Activated CD8-positive, alpha-beta memory T cell treated with anti-CD3 and anti-CD28 coated beads, Interleukin-2, amount 50 U/mL, for 48 hours (primary cell): ENCODE measurements at places on chromosomes 3 and 15.

DNA sequence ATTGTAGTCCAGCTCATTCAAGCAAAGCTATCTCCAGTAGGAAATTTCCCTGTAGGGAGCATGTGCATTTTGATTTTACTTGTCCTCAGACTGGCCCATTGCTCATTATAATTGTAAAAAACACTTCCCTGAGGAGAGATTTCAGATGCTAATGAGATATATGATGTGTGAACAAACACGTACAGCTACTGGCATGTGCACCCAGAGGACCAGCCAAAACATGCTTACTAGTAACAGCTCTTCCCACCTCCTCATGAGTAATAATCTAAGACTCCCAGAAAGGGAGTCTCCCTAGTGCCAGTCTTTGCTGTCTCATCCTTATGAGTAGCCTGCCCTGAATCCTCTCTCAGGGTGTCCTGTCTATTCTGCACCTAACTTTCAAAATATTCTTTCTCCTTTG lies 43.4 kb downstream of the FBXO22 start:
- no peak for DNase-seq

DNA sequence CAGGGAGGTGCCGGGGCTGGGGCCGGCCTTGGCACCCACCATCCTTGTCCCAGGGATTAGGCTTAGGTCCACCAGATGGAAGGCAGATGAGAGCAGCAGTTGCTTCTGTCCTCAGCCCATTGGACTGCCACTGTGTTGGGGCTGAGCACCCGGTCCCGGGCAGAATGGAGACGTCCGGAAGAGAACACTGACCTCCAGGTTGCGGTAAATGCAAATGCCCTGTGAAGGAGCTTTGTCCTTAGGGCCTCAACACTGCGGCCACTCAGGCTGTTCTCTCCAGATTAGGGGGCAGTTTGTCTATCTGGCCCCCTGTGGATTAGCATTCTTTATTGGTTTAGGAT lies at the start of gene SERINC4:
TSS of gene SERINC4 (minus strand) at position 276 of the 341 bp plus-strand sequence. CDS start at position 42, 234 bp downstream.
- DNase-seq: no peak

GRCh38 chr15:74768099-74768770 lies 13.6 kb upstream of the CSK start:
- DNase-seq: no peak

DNA sequence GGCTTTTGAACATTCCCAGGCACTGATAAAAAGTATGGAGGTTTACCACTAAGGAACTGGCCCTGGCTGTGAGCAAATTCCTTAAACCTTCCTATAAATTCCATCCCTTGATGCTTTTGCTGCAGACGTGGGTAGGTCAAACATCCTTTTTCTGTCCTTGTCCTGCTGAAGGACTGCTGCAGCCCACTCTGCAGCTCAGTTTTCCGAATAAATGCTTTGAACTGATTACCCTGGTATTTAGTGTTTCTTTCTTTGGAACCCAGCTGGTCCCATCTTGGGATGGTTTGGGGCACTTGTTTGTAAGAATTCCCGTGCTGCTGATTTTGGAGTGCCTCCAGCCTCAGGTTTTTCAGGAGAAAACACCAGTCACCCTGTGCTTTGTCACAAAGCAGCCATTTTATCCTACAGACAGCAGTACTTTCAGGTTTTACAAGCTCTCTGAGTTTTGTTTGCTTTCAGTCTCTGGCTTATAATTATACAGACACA lies 815.9 kb downstream of the VGLL3 start:
- DNase-seq: no peak

- no peak for DNase-seq
Observed at GRCh38 chr3:12549971-12550760, 4.9 kb upstream of the MKRN2OS start.

GRCh38 chr3:36210840-36211651 lies 169.3 kb upstream of the STAC start:
- no peak for DNase-seq

DNA sequence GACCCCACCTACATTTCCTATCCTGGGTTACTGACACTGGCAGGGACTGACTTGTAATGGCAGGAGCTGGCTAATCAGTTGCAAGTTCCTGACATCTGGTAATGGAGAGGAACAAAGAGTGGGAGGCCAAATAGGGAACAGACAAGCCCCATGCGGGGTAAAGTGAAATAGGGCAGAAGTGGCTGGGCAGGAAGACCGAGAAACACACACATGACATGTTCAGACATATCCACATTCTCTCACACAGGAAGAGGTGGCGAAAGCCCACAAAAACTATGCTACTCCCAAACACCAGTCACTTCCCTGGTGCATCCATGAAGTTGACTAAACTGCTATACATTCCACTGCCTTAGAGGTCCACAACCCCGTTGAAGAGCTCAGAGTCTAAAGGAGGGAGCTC lies 394.1 kb upstream of the TBL1XR1 start:
- no peak for DNase-seq

GRCh38 chr15:89132611-89133507 lies 44.6 kb downstream of the ABHD2 start:
- DNase-seq: no peak

DNA sequence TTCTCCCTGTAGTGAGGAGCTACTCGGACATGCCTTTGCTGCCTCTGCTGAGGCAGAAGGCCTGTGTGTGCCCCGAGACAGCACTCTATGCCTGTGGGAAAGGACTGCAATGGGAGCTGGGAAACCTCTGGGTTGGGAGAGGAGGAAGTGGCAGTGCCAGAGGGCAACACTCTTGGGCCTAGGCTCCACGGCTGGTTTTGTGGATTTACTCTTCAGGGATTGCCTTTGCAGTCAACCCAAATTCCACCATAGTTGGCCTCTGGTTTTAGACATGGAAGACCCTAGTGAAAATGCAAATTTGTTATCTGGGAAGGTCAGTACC lies 46.8 kb downstream of the ITGA11 start:
- peak; percentile 33 for DNase-seq

DNA sequence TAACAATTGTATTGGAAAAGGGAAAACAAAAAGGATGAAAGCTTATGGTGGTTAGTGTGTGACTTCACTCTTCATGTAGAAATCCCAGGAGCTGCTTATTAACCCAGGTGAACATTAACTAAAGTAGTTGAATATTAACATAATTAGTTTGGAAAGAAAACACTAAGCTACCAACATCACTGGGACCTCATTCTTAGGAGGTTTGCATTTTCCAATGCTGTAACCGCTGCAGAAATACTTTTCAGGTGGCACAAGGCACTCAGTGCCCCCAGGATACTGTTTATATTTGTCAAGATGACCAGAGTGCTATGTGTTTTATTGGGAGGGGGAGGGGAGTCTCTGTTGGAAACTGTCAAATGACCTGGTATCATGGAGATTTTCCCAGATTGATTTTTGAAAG lies 25.9 kb upstream of the VILL start:
- DNase-seq: peak; percentile 1

GRCh38 chr3:72165317-72165716 lies 380.4 kb upstream of the PROK2 start:
- no peak for DNase-seq

DNA sequence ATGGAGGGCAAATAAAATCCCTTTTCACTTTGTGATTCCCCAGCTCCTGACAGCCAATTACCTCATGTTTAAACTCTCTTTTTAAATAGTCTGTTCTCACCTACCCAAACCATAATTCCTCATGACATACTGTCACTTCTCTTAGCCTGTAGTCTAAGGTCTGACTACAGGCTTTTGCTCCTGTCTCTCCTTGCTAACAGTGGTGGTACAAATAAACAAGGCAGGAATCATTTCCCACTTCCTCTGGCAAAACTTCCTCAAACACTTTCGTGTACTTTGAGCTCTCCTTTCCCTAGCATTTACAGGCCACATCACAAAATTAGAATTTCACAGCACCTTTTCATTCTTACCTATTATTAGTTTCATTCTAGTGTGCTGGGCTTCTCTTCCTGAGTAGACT lies 51.8 kb downstream of the ATP8B4 start:
- DNase-seq: no peak

- no peak for DNase-seq
Observed at GRCh38 chr15:80177156-80177555, 24.4 kb downstream of the FAH start.

DNA sequence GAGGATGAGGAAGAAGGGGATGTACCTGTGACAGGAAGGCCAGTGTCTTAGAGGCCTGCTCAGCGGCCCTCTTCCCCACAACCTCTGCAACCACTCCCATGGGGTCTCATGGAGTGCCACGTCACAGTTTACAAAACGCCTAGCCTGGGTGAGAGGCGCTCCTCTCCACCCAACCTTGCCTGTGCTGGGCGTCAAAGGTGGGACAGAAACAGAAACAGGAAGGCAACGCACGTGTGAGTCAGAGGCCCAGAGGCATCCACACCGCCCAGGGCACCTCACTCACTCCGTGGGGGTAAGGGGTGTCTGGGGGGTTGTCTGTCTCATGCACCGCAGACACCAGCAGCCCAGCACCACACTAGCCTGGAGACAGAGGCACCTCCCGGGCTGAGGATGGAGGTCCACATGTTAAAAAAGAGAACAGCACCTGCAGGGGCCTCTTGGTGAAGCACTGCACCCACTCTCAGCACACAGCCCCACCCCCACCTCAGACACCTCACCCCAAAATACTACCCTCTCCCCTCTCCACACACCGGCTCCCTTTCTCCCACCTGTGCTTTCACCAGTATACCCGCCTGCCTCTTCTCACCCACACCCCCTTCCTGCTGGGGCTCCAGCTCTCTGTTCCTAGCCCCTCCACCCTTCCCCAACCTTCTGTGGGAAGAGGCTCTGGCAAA lies 4.7 kb upstream of the CALML4 start:
- no peak for DNase-seq

GRCh38 chr15:86408261-86408660 lies 328.6 kb downstream of the AGBL1 start:
- DNase-seq: no peak

- DNase-seq: no peak
Observed at GRCh38 chr15:52551762-52552161, 17.1 kb downstream of the ARPP19 start.

DNA sequence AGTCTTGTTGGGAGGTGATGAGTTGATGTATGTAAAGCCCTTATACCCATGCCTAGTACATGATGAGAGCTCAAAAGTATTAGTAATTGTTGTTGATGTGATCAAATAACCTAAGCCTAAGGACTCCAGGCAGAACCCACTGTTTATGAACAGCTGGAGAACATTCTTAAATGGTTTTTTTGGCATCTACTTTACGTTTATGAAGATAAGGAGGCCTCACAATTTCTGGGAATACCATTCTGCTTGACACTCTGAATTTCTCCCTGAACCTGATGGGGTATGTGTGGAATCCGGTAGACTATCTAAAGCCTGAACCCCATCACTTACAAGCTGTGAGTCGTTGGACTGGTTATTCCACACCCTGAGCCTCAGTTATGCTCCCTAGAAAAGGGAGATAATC lies 244.6 kb upstream of the WNT5A start:
- DNase-seq: no peak

DNA sequence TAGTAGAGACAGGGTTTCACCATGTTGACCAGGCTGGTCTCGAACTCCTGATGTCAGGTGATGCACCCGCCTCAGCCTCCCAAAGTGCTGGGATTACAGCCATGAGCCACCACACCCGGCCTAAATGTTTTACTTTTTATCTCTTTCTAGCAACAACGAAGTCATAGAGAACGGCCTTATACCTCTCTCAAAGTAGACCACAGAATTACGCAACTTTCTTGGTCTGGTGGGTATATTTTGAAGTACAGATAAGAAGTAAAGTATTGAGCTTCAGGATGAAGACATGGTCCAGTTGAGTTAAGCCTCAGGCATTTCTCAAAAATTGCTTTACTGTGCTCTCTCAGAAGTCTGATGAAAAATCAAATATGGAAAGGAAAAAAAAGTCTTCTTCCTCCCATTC lies 30.6 kb downstream of the FAM240A start:
- DNase-seq: no peak

- DNase-seq: no peak
Observed at GRCh38 chr3:18207226-18207625, 217.9 kb downstream of the SATB1 start.

DNA sequence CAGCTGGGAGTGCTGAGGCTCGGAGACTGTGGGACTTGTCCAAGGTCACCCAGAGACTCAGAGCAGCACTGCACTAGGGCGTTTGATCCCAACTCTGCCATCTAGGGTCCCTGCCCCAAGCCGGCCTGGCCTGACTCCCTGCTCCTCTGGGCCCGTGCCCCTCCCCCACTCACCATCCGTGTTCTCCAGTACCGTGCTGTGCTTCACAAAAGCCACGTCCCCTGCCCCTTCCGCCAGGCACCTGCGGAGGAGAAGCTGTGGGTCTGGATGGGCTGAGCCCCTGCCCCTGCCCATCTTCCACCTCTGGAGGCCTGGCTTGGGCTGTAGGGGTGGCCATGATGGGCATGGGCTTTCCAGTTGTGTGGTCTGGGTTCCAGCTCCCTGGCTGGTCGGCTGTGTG lies 8.4 kb downstream of the MELTF start:
- DNase-seq: no peak

DNA sequence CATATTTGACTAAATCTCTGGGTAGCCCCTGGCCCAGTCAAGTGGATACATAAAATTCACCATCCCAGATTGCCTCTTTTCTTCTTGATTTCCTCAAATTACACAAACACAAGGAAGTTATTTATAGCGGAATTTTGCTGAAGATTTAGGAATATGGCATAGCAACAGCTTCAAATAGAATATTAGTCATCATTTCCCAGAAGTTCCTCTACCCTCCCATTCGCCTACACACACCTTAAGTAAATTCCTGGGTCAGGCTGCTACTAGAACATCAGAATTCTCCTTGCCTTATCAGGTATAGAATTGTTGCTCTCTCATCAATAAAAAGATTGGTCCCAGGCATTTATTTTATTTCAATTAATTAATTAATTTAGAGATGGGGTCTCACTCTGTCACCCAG lies 31.6 kb downstream of the MESD start:
- DNase-seq: no peak

DNA sequence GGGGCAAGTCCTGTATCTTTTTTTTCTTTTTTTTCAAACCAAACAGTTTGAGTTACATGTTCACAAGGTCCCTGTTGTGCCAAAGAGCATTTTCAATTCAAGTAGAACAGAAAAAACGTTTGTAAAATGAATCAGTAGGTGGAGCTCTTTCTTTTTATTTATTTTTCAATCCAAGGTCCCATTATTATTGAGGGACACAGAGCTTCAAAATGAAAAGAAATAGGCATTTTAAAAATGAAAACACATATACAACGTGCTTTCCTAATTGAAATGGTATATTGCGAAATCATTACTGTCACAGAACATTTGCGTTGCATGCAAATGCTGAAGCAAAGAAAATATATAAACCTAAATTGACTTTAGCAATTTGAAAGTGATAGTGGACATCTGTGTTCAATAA lies 711.0 kb downstream of the MECOM start:
- DNase-seq: no peak

DNA sequence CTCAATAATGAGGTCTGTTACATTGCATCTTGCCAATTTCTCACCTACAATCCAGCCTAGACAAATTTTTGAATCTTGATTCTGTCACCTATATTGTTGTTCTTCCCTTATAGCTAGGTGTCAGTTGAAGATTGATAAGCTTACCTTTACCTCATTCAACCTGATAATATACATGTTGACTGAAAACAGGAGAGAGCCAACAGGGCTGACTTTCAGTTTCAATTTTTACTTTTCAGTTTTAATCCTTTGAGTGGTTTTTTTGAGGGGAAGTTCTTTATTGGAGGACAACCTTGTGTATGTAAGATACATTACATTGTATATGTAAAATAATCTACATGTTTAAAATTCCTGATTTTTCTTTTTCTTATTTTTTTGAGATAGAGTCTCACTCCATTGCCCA lies 5.8 kb downstream of the ATP13A5 start:
- DNase-seq: no peak

GRCh38 chr3:46878781-46879436 lies 1.4 kb downstream of the PTH1R start:
- no peak for DNase-seq

GRCh38 chr15:45095661-45096060 lies 18.3 kb downstream of the DUOX2 start:
- DNase-seq: no peak
